Stimulated activated CD4-positive, alpha-beta T cell treated with anti-CD3 and anti-CD28 coated beads, Interleukin-12 subunit alpha, Interleukin-12 subunit beta, amount 100 ng/mL, for 4 hours (primary cell): ENCODE measurements at places on chromosomes 4 and X.

DNA sequence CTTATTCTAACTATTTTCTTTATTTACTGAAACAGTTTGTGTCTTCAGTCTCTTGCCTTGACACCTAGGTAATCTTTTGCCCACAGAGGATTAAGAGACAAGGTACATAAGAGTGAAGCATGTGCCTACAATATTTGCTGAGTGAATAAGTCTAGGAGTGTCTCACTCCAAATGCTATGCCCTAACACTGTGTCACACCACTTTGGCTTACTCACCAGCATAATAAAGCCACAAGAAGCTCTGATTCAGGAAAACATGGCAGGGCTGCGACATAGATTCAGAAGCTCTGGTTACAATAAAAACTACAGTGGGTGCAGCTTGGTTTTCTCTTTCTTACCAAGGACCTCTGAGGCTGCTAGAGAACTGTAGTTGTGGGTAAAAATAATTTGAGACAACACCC lies 127.1 kb downstream of the RBM46 start:
- no peak for DNase-seq

DNA sequence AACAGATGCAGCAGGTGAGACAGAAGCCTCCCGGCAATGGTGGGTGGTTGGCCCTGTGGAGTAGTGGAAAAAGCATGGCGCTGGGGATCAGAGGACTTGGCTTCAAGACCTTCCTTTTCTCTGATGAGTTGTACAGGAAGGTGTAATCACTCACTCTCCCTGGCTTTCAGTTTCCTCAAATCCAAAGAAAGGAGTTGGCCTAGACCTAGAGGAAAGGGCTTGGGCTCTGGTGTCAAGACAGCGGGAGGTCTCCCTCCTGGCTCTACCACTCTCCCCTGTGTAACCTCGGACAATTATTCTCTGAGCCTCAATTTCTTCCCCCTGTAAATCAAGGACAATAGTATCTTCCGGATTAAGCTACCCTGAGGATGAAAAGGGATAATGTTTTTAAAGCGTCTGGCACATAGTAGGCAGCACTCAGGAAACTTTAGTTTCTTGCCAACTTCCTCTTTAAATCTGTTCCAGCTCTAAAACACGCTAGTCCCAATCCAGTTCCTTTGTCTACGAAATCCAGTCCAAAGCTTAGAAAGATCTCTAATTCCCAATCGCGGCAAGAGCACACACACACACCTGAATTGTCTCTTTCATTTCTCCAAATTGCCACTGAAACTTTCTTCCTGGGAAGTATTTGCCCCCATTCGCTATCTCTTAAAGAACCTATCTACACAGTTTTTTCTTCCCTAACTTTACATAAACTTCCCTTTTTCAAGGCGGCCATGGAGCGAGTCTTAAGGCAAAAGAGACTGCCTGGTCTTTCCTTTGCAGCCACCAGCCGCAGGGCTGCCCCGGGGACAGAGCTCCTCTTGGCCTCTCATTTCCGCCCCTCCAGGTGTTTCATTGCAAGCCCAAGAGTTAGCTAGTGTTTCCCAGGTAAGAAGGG lies 29.9 kb upstream of the GPC4 start:
- DNase-seq: no peak

DNA sequence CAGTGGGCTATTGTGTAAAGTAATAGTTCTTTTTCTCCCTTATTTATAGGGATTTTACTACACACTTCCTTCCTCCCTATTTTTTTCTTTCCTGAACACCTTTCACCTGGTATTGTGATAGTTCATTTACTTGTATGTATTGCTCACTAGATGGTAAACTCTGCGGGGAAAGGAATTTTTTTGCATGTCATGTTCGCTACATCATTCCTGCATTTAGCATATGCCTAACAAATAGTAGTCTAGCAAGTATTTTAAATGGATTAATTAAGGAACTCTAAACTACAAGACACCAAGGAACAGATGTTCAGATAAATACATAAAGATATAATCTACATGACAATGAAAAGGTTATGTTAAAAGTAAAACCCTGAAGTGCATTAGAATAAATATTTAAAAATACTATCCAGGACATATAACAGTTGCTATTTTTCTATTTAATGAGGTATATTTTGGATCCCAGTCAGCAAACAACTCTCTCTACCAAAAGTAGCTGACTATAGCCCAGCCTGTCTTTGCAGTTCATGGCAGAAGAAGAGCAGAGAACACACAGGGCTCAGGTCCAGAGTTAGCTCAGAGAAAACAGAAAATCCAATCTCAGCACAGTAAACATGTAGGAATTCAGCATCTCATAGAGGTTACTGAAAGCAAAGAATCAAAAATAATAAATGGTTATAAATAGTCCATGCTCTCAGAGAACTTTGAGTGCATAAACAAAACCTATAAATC lies 87.8 kb downstream of the PACRGL start:
- no peak for DNase-seq

DNA sequence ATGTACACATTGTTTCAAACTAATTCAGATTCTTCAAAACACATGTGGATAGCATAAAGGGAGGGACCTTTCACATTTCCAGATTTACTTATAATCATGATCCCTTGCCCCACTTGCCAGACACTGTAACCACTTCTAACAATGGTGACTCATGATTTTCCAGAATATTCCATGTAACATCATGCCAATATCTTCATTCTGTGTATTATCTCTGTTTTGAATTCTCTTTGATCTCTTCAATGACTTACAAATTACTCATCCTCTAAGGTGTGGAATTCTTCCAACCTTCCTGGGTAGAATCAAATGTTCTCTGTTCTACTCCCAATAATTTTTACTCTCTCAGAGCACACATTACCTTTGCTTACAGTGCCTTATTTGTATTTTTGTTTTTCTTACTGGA lies 517.1 kb downstream of the PCDH7 start:
- DNase-seq: no peak

GRCh38 chrX:10104958-10105658 lies 51.7 kb upstream of the CLCN4 start:
- no peak for DNase-seq

GRCh38 chrX:153911798-153912197 lies 7.3 kb downstream of the AVPR2 start:
- no peak for DNase-seq

DNA sequence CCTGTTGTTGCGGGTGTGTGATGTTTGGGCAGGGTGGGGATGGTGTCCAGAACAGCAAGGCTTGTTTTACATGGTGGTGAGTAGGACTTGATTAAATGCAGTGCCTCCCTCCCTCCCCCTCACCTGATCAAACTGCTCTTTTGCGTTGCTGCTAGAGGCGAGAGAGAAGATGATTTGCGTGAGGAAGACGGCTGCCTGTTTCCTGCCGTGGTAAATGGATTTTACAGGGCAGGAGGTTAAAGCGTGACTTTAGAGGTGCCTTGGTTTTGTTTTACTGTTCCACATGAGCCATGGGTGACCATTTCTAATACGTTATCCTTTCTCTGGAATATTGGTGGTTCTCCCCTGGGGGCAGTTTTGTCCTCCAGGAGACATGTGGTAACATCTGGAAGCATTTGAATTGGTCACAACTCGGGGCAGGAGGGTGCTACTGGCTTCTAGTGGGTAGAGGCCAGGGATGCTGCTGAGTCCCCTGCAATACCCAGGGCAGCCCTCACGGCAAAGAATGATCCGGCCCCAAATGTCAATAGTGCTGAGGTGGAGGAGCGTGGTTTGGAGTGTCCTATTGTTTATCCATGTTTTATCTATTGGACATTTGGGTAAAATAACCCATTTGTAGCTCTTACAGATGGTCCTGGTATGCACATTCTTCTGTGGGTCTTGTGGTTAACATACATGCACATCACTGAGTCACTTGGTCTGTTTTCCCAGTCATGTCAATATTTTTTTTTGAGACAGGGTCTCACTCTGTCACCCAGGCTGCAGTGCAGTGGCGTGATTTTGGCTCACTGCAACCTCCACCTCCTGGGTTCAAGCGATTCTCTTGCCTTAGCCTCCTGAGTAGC lies 73.7 kb downstream of the SHROOM2 start:
- no peak for DNase-seq

DNA sequence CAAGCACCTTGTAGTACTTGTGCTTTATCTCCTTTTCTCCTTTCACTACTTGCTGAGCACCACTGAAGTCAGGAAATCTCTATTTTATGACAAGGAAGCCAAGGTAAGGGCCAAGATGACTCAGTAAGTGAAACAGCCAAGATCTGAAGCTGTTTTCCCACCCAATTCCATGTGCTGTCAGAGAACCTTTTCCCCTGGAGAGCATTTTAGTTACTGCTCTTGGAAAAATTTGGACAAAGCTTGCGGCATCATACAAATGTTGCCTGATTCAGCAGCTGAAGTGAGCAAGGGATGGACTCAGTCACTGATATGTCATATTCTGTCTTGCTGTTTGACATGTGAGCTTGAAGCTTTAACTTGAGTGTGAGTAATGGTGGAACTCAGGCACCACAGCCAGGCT lies 391.4 kb downstream of the RAB28 start:
- no peak for DNase-seq

- no peak for DNase-seq
Measured at GRCh38 chrX:20101934-20102581, 14.6 kb downstream of the MAP7D2 start.

GRCh38 chrX:116961872-116962582 lies 499.3 kb upstream of the CT83 start:
- DNase-seq: no peak

DNA sequence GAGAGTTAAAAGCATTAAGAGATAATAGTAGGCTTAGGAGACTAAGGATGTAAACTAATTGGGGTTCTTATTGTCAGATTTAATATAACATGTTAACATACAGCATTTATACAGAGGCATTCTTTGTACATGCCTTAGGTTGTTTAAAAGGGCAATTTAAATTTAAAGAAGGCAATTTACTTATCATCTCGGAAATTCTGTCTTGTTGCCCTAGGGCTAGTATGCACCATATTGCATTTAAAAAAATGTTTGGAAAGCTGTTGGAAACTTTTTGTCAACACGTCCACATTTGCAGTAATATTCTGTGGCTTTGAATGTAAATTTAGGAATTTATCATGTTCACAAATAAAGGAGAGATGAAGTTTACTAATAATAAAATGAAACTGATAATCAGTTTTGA lies 25.5 kb downstream of the GALNT7 start:
- no peak for DNase-seq

DNA sequence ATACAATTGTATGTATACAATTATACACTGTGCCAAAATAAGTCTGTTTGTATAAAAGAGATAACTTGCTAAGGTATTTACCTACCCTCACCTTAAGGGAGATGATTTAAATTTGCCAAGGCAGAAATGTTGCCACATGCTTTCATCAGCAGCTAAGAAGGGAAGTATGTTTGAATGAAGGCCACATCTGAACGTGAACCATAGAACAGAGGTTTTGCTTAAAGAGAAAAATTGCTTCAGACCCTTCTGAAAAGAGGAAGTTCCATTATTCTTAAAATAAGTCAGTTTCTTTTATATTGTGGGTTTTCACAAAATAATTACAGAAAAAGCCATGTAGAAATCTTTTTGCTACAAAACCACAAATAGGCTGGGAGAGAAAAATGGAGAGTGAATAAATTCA lies 621.5 kb upstream of the HTR2C start:
- no peak for DNase-seq

DNA sequence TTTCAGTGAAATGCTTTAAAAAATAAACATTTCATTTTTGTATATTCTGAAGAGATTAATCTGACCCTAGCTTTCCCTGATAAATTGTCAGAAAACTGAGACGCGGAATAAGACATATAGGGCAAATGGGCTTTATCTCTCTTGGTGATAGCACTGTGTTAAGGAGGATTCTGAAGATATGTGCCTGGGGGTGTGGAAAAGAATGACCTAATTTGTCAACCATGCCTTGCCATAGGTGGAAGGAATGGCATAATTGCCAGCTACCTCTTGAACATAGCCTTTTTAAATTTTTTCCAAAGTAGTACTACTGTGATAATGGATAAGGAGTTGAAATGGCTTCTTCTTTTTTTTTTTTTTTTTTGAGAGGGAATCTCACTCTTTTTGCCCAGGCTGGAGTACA lies 11.7 kb downstream of the JADE1 start:
- no peak for DNase-seq

DNA sequence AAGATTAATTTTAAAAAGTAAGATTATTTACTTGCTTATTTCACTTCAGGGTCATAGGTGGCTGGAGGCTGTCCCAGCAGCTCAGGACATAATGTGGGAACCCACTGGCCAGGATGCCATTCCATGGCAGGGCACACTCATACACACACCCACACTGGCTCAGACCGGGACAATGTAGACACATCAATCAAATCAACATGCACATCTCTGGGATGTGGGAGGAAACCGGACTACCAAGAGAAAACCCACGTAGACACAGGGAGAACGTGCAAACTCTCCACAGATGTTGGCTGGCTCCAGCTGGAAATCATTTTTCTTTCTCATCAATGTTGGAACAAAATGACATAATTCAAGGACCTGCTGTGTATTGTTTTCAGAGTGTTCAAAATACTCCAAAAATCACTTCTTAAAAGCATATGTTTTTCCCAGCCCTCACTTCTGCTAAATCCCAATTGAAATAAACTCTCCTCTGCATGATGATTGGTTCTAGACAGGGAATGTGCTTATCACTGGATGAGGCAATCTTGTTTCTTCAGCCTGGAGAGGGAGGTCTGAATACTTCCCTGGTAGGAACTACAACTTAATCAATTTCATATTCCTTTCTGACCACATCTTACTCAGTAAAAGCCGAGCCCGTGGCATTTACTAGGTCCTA lies 18.6 kb upstream of the CPE start:
- DNase-seq: no peak

DNA sequence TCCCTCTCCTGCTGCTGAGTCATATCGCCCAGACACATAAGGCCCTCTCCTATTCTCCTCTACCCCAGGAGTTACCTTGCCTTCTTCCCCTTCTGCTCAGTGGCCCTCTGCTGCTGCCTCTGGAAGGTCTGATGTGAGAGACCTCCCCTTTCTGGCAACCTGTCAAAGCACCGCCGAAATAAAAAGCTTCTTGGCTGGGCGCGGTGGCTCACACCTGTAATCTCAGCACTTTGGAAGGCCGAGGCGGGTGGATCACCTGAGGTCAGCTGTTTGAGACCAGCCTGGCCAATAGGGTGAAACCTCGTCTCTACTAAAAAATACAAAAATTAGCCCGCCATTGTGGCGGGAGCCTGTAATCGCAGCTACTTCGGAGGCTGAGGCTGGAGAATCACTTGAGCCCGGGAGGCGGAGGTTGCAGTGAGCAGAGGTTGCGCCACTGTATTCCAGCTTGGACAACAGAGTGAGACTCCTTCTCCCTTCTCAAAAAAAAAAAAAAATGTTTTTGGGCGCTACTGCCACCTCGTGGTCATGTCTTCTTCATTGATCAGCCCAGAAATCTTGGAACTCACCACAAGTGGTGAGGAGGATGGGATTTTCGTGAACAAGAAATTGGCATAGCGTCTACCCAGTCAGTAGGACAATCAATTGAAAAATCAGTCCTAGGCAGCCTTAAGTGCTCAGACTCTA lies 8.6 kb upstream of the ZXDA start:
- DNase-seq: no peak

DNA sequence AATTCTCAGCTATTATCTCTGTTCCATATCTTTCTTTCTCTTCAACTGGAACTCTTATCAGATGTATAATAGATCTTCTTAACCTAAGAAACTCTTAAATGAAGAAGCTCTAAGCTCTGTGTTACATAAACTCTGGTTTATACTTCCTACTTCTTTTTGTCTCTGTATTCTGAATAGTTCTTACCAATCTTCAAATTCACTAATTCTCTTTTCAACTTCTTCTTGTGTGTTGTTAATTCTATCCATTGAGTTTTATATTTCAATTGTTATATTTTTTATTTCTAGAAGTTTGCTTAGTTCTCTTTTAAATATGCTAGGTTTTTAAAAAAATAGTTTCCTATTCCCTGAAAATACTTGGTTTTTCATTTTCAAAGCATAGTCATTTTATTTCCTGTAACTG lies 13.2 kb upstream of the MMAA start:
- no peak for DNase-seq
